Uterus (tissue), 4 donors: ENCODE measurements at places on chromosomes 5 and 9. TPM values are rescaled to one million over a fixed set of nuclear protein-coding genes. Genes with fewer than 3 reads are reported as not detected.

GRCh38 chr9:68919661-68920060 is 94.3 kb downstream of the PRKACG start:
- H3K4me1 ChIP-seq = no peaks in the 10 kb centered on the region
- H3K36me3 ChIP-seq = no peaks in the 10 kb centered on the region
- no peak overlapping the region for H3K4me3 ChIP-seq
- no peaks in the 10 kb centered on the region for H3K27me3 ChIP-seq
- no peak overlapping the region for H3K27ac ChIP-seq

GRCh38 chr5:158499075-158499891 is 600.4 kb downstream of the EBF1 start:
- no peaks in the 10 kb centered on the region for H3K36me3 ChIP-seq
- no peaks in the 10 kb centered on the region for H3K27me3 ChIP-seq
- H3K4me1 ChIP-seq = no peaks in the 10 kb centered on the region
- peak overlapping the region; percentile 38 for H3K27ac ChIP-seq
- H3K4me3 ChIP-seq = no peak overlapping the region
- DNase-seq = no peak

DNA sequence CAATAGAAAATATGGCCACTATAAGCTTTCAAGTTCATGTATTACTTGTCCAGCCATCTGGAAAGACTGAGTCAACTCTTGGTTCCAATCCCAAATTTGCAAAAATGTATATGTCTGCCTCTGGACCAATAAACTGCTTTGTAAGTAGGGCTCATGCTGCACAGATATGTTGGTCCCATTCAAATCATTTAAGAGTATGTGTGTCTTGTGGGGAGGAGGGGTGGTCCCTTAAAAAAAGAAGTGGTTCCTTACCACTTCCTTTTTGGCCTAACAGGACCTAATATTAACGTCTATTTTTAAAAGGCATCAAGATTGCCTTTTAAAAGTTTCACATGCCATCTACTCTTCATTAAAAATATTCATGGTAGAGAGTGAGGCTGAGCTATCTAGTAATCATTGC is 214.9 kb downstream of the KCTD16 start:
- no peak overlapping the region for H3K4me3 ChIP-seq
- DNase-seq = no peak
- no peaks in the 10 kb centered on the region for H3K27me3 ChIP-seq
- H3K4me1 ChIP-seq = no peaks in the 10 kb centered on the region
- H3K27ac ChIP-seq = no peak overlapping the region

DNA sequence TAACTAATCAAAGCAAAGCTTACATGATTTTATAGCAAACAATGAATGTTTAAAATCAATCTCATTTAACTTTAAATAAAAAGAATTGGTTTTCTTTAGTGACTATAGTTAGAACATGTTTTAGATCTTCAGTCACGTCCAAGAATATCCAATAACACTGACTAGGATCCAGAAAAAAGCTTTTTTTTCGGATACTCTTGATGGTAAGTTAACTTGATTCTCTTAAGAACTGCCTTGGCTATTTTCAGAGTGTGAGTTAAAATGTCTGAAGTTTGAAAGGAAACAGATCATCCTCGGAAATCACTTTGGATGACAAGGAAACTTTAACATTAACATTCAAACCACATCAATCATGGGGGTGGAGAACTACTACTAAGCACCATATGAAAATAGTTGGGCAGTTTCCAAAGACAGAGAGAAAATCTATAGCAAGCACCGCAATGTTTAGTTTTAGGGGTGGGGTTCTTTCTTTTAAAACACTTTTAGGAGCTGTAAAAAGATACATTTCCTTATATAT is 83.7 kb upstream of the SLC27A6 start:
- H3K36me3 ChIP-seq = no peaks in the 10 kb centered on the region
- H3K4me1 ChIP-seq = no peaks in the 10 kb centered on the region
- no peaks in the 10 kb centered on the region for H3K27me3 ChIP-seq
- no peak overlapping the region for H3K4me3 ChIP-seq

DNA sequence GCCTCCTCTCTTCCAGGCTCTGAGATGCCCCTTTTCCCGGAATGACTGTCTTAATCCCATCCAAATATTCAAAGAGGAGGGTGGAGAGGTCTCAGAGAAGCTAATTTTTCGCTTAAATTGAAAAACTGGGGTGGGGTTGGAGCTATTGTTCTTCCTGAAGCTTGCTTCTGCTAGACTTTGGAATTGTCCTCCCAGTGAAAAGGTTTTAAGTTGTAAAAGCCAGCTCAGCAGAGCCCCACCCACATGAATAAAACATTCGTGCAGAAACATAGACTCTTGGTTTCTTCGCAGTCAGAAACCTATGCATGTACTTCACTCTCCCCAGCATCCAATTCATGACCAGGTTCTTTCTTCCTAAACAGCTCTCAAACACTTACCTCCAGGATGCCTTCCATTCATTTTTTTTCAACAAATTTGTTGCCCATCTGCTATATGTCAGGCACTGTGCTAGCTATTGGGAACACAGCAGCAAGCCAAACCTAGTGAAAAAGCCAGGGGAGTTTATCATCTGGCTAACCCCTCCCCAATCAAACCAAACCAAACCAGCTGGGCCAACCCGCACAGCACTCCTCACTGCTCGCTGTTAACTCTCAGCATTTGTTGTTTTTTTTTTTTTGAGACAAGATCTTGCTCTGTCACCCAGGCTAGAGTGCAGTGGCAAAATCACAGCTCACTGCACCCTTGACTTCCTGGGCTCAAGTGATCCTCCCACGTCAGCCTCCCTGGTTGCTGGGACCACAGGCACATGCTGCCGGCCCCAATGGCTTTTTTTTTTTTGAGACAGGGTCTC is 37.9 kb upstream of the OCLN start:
- no peak for DNase-seq
- no peaks in the 10 kb centered on the region for H3K27me3 ChIP-seq

DNA sequence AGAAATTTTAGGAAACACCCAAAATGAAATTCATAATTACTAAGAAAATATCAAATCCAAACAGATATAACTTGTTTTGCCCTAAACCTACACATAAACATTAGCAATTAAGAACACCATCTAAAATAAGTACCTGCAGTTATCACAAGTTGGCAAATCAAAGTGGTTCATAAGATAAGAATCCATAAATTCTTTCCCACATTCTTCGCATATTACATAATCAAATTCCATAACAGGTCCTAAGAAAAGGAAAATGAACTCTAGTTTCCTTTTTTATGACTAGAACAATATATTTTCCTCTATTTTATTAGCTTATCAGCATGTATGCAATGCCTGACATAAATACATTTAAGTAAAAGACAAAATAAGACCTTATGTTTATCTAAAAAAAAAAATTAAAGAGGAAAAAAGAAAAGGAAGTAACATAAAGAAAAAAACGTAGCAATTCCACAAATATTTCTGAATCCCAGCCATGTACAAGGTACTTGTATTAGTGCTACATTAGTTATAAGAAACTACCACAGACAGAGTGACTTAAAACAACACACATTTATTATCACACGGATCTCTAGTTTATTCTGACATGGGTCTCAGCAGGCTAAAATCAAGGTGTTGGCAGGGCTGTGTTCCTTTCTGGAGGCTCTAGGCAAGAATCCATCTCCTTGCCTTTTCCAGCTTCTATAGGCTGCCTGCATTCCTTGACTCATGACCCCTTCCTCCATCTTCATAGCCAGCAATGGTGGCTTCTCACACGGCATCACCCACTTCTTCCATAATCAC is 7.5 kb downstream of the XPA start:
- no peaks in the 10 kb centered on the region for H3K4me1 ChIP-seq
- H3K27me3 ChIP-seq = no peaks in the 10 kb centered on the region
- no peak overlapping the region for H3K27ac ChIP-seq
- no peaks in the 10 kb centered on the region for H3K36me3 ChIP-seq
- no peak overlapping the region for H3K4me3 ChIP-seq

GRCh38 chr5:36839489-36840476 is 36.8 kb upstream of the NIPBL start:
- H3K4me3 ChIP-seq = no peak overlapping the region
- no peaks in the 10 kb centered on the region for H3K4me1 ChIP-seq
- no peaks in the 10 kb centered on the region for H3K36me3 ChIP-seq
- no peak for DNase-seq

DNA sequence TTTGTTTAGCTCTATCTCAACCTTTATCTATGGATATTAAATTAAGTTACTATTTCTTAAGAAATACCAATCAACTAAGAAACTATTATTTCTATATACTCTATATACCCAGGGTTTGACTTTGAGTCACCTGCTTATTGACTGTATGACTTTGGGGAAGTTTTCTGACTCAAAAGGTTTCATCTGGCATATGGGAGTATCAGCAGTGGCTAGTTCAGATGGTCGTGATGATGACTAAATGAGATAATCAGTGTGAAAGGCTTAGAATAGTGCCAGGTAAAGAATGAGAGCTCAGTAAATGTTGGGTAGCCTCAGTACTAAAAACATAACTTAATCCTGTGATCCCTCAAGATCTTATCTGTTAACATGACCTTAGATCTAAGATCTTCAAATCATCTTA is 179.7 kb upstream of the ISL1 start:
- H3K36me3 ChIP-seq = no peaks in the 10 kb centered on the region
- no peak overlapping the region for H3K27ac ChIP-seq
- no peak for DNase-seq
- H3K27me3 ChIP-seq = no peaks in the 10 kb centered on the region
- no peaks in the 10 kb centered on the region for H3K4me1 ChIP-seq

DNA sequence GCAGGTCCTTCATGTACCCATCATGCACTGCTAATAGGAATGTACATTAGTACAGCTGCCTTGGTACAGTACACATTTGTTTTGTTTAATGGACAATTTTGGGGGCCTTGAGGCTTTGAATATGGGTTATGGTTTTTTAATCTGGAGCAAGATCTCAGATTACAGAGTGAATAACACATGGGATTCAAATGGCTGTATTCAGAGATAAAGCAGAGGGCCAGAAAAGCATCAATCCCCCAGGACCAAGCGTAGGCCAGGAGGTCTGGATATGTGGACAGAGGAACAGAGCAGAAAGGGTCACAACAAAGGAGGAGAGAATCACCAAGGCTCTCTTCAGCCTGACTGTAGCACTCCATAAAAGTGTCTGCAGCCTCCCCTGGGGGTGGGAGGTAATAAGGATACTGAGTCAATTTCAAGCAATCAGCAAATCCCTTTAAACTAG is 47.7 kb upstream of the STK32A start:
- no peak for DNase-seq
- H3K27ac ChIP-seq = no peak overlapping the region
- H3K4me3 ChIP-seq = no peak overlapping the region
- no peaks in the 10 kb centered on the region for H3K27me3 ChIP-seq
- H3K4me1 ChIP-seq = no peaks in the 10 kb centered on the region
- H3K36me3 ChIP-seq = no peaks in the 10 kb centered on the region

DNA sequence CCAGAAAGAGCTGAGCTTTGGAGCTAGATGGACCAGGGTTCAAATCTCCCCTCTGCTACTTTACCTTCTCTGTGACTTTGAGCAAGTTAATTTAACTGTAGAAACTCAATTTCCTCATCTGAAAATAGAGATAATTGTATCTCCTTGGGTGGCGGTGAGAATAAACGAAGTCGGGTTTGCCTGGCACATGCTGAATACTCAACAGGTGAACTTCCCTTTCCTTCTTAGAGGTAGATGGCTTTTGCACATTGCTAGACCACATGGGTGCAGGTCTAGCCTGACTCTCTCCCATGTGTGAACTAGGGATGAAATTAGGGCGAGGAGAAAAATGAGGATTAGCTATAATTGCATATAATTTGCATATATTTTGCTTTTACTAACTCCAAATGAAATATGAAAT is 31.4 kb upstream of the GTF2H2C start:
- no peak for DNase-seq
- no peak overlapping the region for H3K27ac ChIP-seq
- H3K4me1 ChIP-seq = no peaks in the 10 kb centered on the region
- H3K4me3 ChIP-seq = no peak overlapping the region

SIL1 gene
- total RNA-seq = 17.4 TPM

CETN3 gene
- 16.8 TPM for total RNA-seq

MAPK9 gene
- total RNA-seq = 9.2 TPM

SPINK13 gene
- total RNA-seq = not detected

FBXW11 gene
- total RNA-seq = 111 TPM

TMED9 gene
- total RNA-seq = 12.8 TPM
